T-helper 1 cell (primary cell): ENCODE measurements at places on chromosomes 11 and 22.
A peak's percentile ranks its signal among the peaks of the same experiment; 100 is the strongest.

- no peak for DNase-seq
Observed at GRCh38 chr22:39514373-39514973, 5.9 kb upstream of the ATF4 start.

DNA sequence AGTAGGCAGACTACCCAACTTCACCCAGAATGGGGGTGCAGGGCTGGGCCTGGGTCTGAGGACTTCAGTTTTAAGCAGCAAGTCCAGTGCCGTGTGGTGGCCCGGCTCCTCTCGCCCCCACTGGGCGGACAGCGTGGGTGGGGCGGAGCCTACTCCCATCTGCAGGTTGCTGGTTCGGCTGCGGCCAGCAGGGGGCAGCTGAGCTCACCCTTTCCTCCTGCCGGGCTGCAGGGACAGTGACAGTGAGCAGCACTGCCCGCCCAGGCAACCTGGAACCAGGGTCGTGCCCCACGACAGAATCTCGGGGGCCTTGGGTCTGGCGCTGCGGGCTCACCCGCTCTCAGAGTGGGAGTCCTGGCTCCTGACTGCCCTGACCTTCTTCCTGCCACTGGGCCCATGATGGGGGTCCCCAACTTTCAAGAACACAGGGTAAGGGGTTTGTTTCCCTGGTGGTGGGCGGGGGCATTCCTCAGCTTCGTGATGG, 6.2 kb upstream of the NEAT1 start:
- DNase-seq: peak; percentile 88

- DNase-seq: no peak
Observed at GRCh38 chr22:44424867-44425693, 73.0 kb downstream of the RTL6 start.

DNA sequence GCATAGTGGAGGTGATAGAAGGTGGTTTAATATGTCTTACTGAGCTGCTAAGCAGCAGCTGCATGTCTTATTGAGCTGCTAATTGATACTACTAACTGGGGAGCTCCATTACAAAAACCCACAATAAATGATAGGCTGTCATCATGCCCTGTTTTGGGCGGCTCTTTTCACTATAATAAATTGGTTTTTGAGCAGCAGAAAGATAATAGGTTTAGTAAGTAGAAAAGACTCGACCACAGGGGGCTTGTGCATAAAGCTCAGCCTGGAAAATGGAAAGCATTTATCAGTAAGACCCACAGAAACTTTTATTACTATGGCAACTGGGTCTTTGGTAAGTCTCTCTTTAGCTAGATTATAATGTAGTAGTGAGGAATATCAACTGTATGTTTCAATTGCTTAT, 117.6 kb downstream of the LDLRAD3 start:
- no peak for DNase-seq

- no peak for DNase-seq
Observed at GRCh38 chr11:87110443-87111131, 72.9 kb downstream of the TMEM135 start.

DNA sequence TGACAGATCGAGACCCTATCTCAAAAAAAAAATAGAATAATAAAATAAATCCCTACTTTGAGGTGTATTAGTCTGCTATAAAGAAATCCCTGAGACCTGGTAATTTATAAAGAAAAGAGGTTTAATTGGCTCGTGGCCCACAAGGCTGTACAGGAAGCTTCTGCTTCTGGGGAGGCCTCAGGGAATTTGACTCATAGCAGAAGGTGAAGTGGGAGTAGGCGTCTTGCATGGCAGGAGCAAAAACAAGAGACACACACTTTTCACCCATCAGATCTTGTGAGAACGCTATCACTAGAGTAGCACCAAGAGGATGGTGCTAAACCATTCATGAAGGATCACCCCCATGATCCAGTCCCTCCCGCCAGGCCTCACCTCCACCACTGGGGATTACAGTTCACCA, 29.2 kb downstream of the CDPF1 start:
- DNase-seq: no peak

GRCh38 chr11:7694235-7694634, 12.0 kb downstream of the OVCH2 start:
- DNase-seq: no peak

- DNase-seq: no peak
Observed at GRCh38 chr22:47625531-47626427, 863.3 kb downstream of the TBC1D22A start.

GRCh38 chr11:32500001-32500400, 64.7 kb upstream of the WT1 start:
- DNase-seq: no peak

GRCh38 chr11:108838792-108839105, 173.9 kb downstream of the DDX10 start:
- no peak for DNase-seq

- DNase-seq: no peak
Observed at GRCh38 chr11:30758946-30759504, 172.9 kb upstream of the MPPED2 start.

- DNase-seq: no peak
Observed at GRCh38 chr11:107792049-107792443, 66.5 kb downstream of the SLC35F2 start.

DNA sequence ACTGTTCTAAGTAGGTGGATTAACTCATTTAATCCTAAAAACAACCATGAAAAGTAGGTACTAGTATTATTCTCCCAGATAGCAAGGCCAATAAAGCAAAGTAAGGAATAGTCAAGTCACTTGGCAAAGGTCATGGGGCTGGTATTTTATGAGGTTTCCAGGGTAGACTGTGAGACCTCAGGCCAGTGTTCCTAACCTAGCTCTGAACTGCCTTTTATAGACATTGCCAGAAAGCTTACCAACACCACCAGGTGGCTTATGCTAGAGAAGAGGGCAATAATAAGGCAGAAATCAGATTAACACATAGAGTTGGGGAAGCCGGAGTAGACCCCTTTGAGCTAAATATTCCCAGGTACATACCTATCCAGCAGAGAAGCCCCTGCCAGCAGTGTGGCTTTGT, 490.9 kb upstream of the TENM4 start:
- DNase-seq: no peak
